CD8-positive, alpha-beta memory T cell (primary cell): ENCODE measurements at places on chromosomes 3 and 15.

DNA sequence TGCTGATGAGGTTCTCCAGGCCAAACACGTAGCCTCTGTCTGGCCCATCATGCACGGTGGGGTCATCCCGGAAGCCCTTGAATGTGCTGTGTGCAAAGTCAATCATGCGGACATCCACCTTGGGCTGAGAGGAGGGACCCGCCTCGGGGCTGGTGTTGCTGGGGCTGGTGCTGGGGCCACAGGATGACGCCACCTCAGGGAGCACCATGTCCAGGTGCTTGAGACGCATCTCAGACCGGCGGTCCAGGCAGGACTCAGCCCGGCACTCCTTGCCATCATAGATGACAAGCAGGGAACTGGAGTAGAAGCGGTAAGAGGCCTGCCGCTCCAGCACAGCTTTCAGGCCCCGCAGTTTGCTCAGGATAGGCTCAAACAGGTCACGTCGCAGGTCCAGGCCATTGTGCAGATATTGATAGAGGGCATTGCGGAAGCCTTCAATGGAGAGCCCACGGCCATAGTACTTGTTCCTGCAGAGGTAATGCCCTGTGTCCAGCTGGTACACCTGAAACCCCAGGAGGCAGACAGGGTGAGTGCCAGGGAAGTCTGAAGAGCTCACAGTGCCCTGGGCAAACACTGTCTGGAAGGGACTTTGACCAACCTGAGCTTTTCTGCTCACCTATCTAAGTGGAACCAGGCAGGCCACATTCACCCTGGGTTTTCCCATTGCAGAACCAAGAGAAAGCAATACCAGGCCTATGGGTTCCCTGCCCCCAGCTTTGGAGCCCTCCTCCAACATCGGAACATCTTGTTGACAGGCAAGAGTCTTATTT, 3.6 kb upstream of the GMPPB start:
- no peak for DNase-seq

DNA sequence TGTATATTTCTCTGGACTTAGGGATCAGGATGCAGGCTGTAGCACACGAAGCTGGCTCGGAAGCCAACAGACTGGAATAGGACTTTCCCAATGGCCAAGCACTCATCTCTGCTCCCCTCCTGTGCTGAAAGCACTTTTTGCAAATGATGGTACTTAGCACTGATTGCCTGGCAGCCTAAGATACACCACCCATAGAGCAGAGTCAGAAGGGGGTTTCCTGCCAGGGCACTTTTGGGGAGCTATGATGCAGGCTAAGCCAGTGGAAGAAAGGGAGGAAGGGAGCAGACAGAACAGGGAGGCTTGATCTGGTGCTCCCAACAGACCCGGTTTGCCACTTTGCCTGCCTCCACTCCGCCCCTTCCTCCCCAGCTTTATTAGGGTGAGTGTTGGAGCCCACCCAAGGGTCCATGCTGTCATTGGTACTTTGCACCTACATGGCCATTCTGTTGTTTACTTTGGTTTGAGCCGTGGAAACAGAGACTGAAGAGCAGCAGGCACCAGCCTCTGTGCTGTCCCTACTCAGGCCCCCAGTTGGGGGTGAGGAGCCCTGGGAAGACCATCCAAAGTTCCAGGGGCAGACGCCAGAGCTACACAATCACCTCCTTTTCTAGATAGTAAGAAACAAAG, 15.9 kb downstream of the BSN start:
- no peak for DNase-seq

- DNase-seq, result no peak
Measured at GRCh38 chr3:70981231-70981880, 602.2 kb downstream of the FOXP1 start.

DNA sequence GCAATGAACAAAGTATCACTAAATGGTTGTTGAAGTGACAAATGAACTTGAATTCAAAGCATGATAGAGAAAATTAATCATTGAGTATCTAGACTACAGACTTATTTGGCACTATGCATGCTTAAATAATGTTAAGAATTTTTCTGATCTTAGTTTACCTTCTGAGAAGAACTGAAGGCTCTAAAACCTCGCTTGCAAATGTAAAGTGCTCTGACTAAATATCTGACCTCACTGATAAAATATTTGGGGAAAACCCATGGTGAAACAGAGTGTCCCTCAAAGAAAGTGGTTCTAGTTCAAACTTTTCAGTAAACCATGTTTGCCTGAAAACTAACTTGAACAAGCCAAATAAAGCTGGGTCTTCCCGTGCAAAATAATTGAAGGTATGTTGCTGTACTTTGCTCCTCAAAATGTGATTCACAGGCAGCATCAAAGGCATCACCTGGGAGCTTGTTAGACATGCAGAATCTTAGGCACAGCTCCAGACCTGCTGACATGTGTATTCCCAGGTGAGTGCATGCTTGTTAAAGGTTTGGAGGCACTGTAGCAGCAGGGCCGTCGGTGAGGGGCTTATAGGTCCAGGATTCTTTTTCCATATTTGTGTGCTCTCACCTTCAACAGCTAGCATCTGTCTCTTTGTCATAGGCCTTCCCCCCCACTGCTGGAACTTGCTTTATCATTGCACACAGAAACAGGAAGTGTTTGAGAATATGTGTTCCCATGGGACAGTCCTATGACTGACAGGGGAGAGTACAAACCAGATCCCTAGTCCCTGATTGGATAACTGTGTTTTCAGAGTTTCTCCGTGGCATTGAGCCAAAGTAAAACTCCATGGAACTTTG, 524.2 kb upstream of the LMCD1 start:
- DNase-seq, result no peak

GRCh38 chr3:151599103-151599672, 134.5 kb upstream of the AADACL2 start:
- no peak for DNase-seq

DNA sequence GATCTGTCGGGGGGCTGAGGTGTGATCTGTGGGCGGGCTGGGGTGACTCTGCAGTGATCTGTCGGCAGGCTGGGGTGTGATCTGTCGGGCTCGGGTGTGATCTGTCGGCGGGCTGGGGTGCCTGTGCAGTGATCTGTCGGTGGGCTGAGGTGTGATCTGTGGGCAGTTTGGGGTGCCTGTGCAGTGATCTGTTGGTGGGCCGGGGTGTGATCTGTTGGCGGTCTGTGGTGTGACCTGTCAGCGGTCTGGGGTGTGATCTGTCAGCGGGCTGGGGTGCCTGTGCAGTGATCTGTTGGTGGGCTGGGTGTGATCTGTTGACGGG, 205.1 kb downstream of the XXYLT1 start:
- no peak for DNase-seq

DNA sequence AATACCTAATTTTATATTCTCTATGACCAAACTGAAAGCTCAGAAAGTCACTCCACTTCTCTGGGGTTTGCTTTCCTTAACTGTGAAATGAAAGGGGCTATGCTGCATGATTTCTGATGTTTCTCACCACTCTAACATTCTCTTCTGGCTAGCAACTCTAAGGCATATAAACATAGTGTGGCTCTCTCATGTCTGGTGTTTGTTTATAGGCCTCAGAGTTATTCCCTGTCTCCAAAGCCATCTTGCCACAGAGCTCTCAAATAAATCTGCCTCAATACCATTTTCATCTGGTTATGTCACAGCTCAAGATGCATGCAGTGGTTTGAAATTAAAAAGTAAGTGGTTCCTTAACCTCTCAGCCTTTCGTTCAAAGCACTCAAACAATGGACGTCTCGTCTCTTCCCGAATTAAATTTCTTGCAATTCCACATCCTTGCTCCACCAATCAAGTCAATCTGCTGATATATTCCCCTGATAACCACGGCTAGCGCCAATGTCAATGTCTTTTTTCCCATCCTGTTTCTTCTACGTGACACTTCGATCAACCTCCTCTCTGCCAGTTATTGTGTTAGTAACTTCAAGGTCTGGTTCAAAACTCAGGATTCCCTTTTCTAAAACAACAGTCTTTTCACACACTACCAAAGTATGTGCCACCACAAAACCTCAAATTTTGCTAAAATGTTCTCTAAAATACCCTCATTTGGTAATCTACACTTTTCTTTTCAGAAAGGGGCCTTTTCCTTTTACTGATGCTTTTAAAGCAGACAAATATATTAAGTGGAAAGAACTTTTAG, 16.0 kb downstream of the TOMM70 start:
- DNase-seq, result no peak
